Small intestine (tissue), 16 donors: ENCODE measurements at places on chromosomes 2 and 18.

- DNase-seq, result no peak
These were observed 7.2 kb downstream of the SLC66A2 start for GRCh38 chr18:79944126-79944731.

GRCh38 chr2:21866316-21866715 lies 742.5 kb downstream of the TDRD15 start:
- DNase-seq, result no peak

GRCh38 chr18:77550625-77551024 lies 301.0 kb downstream of the GALR1 start:
- no peak for DNase-seq

DNA sequence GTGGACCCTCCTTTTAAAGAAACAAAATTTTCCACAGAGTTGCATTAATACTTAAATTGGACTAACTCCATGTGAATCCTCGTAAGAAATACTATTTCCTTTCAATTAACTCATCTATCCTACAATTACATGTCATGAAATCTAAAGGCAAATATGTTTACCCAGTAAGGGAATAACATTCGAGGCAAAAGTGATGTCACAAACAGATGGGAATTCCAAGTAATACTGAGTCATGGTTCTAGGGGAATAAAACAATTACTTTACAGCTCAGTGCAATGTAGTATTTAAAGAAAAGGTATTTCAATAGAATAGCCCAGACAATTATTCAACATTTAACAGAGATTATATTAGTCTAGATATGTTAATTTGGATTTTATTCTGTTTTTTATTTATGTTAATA lies 205.8 kb downstream of the ZNF385B start:
- DNase-seq, result no peak

DNA sequence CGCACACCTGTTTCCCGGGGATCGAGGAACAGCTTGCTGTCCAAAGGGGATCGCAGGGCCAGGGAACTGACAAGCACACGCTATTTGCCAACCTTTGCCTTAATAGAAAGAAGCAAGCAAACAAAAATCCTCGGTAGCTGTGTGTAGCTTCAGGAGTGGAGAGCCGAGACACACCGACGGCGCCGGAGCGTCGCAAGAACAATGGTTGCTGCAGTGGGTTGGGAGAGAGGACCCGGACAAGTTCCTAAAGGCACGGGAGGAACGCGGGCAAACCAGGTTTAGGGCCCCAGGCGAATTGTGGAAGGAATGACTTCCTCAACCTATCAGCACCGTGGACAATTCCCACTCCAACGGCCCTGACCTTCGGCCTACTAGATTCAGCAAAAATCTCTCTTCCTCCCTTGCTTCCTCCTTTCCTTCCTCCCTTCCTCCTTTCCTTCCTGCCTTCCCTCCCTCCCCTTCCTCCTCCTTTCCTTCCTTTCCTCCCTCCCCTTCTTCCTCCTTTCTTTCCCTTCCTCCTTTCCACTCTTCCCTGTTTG lies 4.9 kb upstream of the NEUROD1 start:
- peak; percentile 32 for DNase-seq

- DNase-seq, result no peak
These were observed 42.7 kb downstream of the COLEC12 start for GRCh38 chr18:457521-458412.

GRCh38 chr2:55719852-55720251 lies 26.2 kb upstream of the PNPT1 start:
- no peak for DNase-seq

- no peak for DNase-seq
These were observed 35.7 kb upstream of the KLF7 start for GRCh38 chr2:207201416-207201815.

DNA sequence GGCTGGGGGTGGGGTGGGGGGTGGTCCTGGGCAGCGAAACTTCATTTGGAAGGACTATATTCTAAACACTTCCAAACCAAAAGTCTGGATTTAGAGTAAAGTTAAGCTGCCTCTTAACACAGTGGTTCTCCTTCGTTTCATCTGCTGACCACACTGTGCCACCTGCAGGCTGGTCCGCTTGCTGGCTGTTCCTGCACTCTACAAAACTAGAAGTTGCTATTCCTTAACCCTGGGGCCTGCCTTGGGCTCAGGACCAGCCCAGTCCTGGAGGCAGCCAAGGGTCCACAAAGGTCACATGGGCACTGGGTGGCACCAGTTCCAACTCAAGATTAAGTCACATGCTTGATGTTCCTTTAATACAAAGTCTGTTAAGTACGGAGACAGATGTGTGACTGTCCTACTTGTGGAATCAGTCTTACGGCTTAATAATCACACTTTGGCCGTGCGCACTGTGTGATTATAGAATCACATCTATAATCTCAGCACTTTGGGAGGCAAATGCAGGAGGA lies 195.4 kb downstream of the FAM210A start:
- DNase-seq, result peak; percentile 39

DNA sequence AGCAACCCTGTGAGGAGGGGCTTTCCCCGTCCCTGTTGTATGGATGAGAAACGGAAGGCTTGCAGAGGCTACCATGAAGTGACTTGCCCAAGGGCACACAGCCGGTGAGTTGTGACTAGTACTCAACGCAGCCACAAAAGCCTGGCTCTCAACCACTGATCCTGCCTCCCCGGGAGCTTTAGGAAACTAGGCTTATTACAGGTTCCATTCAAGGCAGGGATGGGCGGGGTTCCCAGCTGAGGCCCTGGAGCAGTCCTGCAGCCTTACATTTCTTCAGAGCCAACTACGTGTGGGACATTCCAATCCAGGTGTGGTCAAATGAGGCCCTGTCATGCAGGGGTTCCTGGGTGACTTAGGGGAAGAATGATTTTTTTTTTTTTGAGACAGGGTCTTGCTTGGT lies 59.6 kb downstream of the MEX3C start:
- no peak for DNase-seq

- DNase-seq, result no peak
These were observed 259.3 kb upstream of the KCNJ3 start for GRCh38 chr2:154439156-154439555.

- no peak for DNase-seq
These were observed 159.5 kb downstream of the L3MBTL4 start for GRCh38 chr18:6255116-6255705.

GRCh38 chr2:1791685-1792435 lies 47.5 kb upstream of the PXDN start:
- no peak for DNase-seq

DNA sequence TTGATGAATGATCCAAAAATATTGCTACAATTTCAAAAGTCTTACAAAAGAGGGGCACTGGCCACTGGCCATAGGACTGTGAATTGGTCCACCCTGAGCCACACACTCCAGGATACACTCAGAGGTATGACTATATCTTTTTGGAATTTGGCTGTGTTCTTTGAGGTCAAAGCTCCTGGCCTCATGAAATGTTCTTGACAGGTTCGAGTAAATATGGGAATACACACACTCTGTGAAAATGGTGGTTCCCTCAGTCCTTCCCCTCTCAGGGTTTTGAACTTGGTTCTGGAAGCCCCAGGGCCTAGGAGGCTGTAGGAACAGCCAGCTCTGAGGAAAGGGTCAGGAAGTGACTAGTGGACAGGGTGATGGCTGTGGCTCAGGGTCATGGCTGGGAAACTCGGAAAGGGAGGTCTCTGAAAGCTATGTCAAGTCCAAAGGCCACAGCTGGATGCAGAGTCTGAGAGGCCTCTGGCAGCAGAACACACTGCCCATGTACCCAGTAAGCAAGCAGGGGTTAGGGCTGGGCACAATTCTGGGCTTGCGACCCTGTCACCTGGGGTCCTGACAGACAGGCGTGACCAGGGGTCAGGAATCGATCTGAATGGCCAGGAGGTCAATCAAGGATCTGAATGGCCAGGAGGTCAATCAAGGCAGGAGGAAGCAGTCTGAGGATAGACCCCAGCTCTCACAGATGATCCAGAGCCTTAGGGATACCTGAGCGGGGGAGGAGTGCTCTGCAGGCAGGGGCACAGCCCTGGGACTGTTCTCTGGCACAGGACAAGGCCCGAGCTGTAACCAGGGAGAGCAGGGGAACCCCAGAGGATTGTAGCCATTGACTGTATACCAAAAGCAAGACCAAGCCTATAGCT lies 223.4 kb upstream of the SMAD2 start:
- no peak for DNase-seq

- peak; percentile 11 for DNase-seq
These were observed 680.9 kb downstream of the IRS1 start for GRCh38 chr2:226118471-226119429.

DNA sequence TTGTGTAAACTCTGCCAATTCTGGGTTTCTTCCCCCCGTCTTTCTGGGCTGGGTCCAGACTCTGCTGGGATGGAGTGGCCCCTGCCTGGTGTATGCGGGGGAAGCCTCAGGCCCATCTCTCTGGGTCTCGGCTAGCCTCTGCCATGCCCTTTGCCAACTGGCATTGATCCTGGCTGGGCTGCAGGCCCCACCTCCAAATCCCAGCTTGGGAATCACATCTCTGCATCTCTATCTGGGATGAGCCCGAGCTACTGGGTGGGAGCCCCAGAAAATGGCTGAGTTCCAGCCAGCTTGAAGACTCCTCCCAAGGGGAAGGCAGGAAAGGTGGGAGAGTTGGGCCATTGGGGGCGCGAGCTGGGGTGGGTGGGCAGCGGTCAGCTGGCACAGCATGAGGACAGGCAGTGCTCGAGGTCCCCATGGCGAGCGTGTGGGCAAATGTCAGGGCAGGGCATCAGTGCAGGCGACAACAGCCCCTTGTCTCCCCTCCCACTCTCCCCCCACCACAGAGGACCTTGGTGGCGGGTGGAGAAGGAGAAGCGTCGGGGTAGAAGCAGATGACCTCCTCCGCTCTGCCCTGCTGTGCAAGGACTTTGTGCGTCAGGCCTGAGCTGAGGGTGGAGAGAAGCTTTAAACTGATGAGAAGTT lies 139.4 kb downstream of the ASB1 start:
- DNase-seq, result no peak

DNA sequence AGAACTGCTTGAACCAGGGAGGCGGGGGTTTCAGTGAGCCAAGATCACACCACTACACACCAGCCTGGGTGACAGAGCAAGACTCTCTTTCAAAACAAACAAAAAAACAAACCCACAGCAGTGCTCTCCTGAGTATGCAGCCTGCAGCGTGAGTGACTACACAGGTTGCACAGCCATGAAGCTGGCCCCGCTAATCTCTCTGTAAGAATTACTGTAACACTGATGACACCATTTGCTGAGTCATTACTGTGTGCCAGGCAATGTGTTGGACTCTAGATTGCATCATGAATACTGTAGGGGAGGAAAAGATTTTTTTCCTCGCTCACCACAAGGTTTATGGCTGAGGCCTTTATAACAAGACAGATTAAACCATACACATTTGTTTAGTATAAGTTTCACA lies 118.6 kb upstream of the ATP8B1 start:
- peak; percentile 24 for DNase-seq

DNA sequence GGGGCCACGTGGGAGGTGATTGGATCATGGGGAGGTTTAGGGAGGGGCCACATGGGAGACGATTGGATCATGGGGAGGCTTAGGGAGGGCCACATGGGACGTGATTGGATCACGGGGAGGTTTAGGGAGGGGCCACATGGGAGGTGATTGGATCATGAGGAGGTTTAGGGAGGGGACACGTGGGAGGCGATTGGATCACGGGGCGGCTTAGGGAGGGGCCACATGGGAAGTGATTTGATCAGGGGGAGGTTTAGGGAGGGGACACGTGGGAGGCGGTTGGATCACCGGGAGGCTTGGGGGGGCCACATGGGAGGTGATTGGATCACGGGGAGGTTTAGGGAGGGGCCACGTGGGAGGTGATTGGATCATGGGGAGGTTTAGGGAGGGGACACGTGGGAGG lies 22.5 kb upstream of the SALL3 start:
- DNase-seq, result no peak

DNA sequence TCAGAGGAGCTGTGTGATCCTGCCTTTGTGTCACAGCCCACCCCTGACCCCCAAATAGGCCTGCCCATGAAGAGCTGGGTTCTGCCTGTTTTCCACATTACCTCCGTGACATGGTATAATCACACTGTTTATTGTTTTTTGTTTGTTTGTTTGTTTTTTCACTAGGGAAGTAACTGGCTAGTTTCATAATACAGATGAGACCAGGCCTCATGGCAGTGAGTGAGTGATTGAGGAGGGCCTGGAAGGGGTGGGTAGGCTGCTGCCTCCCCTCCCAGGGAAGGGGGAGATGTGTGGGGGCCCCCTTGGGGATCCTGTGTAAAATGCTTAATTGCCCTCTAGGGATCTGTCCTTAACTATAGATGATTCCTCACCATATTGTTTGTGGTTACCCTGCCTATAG lies 190.5 kb downstream of the LDLRAD4 start:
- DNase-seq, result no peak

- DNase-seq, result no peak
These were observed 2181.4 kb upstream of the PIK3C3 start for GRCh38 chr18:39773646-39774045.

DNA sequence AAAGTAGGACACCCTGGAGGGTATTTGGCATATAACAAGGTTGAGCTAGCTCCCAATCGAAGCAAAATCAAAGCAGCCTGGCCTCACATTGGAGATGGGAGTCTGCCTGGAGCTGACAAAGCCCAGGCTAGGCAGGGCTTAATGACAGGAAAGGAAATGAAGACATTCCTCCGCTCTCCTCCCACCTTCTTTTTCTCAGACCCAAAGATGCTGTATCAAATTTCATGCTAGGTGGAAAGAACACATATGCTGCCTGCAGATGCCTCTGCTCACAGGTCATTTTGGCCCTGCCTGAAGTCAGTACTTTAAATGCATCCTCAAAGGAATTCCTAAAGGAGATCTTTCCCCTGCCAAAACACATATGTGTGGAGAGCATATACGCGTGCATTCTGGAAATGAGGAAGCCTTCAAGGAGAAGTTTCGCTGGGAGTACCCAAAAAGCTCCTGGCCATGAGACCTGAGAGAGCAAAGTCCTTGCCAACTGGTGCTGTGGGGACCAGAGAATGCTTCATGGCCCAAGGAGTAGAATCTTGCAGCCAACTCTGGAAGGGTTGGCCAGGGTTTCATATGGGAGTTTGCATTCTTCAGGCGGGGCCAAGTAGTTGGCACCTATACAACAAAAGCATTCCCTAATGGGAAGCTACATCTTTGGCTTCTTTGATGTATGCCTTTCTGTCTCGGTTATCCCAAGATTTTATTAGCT lies 88.0 kb downstream of the AQP4 start:
- DNase-seq, result no peak

GRCh38 chr2:18149660-18150246 lies 271.3 kb downstream of the KCNS3 start:
- DNase-seq, result peak; percentile 28

- no peak for DNase-seq
These were observed 116.4 kb downstream of the GBX2 start for GRCh38 chr2:236051806-236052205.

- no peak for DNase-seq
These were observed 16.2 kb downstream of the GPR75 start for GRCh38 chr2:53843595-53843994.
